ENCODE measurements at places on chromosomes 4 and X.

- DNase-seq, result no peak
Measured at GRCh38 chrX:7069556-7069955, 78.0 kb upstream of the STS start.

GRCh38 chrX:21798677-21799219 is 40.7 kb upstream of the MBTPS2 start:
- DNase-seq, result peak; percentile 22

DNA sequence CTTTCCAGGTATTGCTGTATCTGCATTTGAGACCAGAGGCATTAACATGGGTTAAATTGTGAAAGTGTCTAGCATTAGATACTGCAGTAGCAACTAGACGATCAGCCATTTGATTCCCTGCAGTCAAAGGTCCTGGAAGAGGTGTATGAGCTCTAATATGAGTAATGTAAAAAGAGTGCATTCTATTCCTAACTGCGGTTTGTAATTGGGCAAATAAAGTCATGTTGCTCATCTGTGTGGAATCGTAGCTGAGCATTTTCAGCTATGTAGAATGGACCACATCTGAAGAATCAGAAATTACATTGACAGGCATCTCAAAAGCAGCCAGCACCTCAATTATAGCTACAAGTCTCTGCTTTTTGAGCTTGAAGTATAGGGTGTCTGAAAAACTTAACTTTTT is 157.6 kb downstream of the ZNF518B start:
- DNase-seq, result no peak

GRCh38 chrX:83658731-83659130 is 150.6 kb downstream of the POU3F4 start:
- DNase-seq, result no peak

DNA sequence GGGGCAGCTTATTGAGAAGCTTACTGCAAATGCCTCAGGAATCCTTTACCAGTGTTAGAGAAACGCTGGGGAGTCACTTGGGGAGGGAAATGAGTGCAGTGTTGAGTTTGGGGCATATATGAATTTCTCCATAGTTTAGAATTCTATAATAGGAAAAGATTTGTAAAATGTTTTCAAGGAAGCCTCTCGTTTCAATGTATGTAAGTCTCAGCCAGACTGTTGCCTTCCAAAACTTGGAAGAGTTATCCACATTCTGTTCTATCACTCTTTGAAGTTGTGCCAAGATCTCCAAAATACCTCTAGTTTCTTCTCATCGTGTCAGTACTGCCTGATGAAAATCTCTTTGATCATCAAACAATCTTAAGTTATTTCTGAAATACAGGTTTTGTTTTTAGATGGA is 565 bp upstream of the LRCH2 start:
- DNase-seq, result no peak

- no peak for DNase-seq
Measured at GRCh38 chrX:109856974-109857373, 123.9 kb upstream of the ACSL4 start.

DNA sequence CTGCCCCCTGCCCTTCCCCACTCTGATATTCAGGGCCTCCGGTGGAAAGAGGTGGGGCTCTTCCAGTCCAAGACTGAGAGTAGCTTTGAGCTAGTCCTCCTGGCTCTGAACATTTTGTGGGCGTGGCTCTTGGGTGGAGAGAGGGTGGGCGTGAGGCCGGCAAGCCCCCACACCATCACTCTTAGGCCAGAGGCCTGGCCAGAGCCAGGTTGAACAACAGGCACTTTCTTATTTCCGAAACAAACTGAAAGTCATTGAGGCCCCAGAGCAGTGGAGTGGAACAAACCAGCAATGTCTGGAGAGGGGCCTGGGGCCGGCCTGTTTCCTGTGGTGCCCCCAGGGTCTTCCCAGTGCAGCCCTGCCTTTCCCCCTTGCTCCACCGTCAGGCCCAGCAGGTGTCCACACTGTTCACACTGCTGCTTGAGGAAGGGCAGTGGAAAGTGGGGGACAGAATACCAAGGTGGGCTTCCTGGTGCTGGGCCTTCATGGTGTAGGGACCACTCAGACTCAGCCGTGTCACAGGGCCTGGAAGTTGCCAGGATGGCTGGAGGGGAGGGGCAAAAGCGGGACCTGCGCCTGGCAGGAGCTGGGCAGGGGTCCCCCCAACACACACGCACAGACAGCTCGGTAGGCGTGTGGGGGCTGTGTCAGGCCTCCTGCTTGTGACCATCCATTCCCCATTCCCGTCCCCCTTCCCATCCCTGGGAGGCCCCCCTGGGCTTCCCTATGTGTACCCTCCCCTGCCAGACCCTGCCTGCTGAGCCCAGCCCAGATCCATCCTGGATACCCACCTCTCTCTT is 2.9 kb downstream of the ADRA2C start:
- DNase-seq, result no peak

DNA sequence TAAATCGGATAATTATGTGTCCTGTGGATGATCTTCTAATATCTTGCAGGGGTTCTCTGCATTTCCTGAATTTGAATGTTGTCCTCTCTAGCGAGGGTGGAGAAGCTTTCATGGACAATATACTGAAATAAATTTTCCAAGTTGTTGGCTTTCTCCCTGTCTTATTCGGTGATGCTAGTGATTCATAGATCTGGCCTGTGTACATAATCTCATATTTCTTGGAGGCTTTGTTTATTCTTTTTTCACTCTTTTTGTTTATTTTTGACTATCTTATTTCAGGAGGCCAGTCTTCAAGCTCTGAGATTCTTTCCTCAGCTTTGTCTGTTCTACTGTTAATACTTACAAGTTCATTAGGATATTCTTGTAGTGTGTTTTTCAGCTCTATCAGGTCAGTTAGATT is 20.7 kb upstream of the CLGN start:
- DNase-seq, result no peak

- DNase-seq, result peak; percentile 79
Measured at GRCh38 chr4:85826060-85826678, 351.2 kb downstream of the ARHGAP24 start.

- DNase-seq, result no peak
Measured at GRCh38 chrX:49725923-49726904, 30.4 kb upstream of the PAGE1 start.

DNA sequence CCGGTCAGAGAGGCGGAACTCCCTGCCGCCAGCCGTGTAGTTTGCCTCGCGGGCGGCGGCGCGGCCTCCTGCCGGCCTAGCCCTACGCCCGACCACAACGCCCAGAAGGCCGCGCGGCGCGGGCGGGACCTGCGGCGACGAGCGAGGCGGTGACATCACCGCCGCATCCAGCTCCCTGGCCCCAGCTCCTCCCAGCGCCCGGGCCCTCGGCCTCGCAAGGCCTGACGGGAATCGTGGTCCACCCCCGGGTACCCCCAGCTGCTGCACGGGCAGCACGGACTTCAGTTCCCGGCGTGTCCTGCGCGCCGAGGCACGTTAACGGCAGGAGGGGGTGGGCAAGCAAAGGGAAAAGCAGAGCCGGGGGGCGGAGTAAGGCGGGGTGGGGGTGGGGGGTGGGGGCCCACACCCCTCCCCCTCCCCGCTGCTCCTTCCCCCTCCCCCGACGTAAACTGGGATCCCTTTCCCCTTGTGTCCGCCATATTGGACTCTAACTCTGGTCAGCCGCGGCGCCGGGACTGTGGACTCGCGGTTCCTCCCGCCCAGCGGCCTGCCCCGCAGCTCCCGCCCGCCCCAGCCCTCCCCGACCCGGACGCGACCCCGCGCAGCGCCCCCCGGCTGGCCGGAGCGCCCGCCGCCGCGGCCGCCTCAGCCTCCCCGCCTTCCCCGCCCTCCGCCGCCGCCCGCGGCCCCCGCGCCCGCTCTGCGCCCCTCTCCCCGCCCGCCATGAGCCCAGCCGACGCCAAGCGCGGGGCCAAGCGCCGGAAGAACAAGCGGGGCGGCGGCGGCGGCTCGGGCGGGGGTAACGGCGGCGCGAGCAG is at the start of gene FAM193A:
Gene FAM193A (plus strand): TSS at position 455 of the 818 bp plus-strand sequence. CDS start 269 bp downstream, at position 724.
- DNase-seq, result peak; percentile 92

Measured in DMS 273 treated with DMSO at 0.1 percent for 48 hours (cell line).